Activated naive CD4-positive, alpha-beta T cell treated with anti-CD3 and anti-CD28 coated beads for 36 hours (primary cell): ENCODE measurements at places on chromosomes 5 and 9.
A peak's percentile ranks its signal among the peaks of the same experiment; 100 is the strongest.

DNA sequence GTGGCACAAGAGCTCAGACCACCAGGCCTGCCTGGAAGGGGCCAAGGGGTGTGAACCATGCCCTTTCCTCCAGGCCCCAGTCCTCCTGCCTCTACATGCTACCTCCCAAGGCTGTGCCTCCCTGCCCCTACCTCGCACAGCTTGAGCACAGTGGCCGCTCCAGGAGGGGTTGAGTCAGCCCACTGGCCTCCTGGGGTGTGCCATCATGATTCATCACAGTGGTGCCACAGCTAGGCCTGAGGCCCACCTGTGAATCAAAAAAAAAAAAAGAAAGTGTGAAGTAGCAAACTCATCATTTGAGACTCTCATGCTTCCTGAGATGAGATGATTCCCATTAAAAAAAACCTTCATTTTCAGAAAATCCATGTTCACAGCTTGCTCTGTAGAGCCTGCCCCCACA lies 240.5 kb downstream of the HSPA4 start:
- no peak for DNase-seq

- DNase-seq = no peak
Observed at GRCh38 chr5:159631001-159631400, 285.3 kb upstream of the ADRA1B start.

DNA sequence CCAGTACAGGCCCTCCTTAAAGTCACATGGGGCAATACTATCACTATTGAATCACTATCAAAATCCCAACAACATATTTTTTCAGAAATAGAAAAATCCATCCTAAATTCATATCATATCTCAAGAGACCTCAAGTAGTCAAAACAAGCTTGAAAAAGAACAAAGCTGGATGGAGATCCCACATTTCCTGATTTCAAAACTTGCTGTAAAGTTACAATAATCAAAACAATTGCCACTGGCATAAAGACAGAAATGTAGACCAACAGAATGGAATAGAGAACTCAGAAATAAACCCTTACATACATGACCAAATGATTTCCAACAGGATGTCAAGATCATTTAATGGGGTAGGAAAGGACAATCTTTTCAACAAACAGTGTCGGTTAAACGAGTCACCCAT lies 41.3 kb upstream of the CDKN2AIPNL start:
- DNase-seq = no peak

DNA sequence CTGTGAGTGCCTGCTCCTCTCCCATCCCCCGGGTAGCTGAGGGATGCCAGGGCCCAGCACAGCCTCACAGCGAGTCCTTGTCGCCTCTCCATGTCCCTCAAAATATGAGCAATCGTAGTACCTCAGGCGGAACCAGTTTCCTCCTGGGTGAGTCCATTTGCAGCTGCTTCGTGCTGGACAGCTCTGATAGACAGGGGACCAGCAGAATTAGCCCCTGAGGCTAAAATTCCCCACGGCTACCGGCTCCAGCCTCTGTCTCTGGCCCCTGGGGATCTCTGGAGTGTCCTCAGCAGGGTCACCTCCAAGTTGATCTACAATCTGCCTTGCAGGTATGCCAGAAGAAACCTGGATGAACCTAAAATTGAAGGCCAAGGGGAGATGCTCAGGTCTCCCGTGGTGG lies 115.8 kb upstream of the FBXL7 start:
- DNase-seq = no peak

DNA sequence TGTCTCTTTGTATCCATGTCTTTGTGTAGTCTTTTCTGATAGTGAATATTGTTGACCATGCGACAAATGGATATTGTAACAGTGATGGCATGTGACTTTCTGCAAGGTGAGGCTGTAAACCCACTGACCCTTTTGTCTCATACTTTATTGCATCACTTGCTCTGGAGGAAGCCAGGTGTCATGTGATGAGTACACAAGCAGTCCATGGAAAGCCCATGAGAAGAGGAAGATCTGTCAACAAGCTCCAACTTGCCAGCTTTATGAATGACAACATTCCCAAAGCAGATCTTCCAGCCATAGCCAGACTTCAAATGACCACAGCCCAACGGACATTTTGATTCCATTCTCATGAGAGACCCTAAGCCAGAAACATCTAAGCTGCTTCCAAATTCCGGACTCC lies 450.1 kb upstream of the ACTBL2 start:
- no peak for DNase-seq

- DNase-seq = no peak
Observed at GRCh38 chr9:125787715-125788114, 40.5 kb downstream of the PBX3 start.

DNA sequence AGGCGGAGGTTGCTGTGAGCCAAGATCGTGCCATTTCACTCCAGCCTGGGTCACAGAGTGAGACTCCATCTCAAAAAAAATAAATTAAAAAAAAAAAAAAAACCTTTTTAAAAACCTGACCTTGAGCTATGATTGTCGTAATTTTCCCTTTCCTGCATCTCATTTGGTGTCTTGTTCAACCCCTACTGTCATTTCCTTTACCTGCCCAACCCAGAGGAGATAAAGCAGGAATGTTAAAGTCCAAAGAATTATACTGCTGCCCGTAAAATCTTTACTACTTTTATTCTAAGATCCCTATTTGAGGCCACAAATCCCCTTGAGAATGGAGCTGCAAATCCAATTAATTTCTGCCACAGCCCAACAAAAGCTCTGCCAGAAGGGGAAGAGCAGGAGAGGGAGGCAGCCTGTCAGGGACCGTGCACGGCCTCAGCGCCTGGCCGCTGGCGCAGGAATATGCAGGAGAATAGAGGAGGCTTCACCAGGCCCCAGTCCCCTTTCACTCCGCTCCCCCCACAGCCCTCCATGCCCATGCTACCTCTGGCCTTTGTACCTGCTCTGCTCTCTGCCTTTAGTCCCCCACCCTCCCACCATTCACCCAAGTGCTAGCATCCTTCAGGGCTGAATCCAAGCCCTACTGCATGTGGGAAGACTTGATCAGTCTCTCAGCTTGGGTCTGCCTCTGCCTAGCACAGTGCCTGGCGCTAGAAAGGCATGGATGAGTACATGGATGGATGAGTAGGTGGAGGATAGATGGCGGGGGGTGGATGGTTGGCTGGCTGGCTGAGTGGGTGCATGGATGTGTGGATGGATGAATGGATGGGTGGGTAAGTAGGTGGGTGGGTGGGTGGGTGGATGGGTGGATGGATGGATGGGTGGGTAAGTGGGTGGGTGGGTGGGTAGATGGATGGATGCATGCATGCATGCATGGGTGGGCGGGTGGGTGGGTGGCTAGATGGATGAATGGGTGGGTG lies 99.8 kb upstream of the SARDH start:
- no peak for DNase-seq

GRCh38 chr9:133115604-133116345 lies 5.3 kb downstream of the RALGDS start:
- DNase-seq = peak; percentile 87

- DNase-seq = no peak
Observed at GRCh38 chr9:81245254-81245956, 443.9 kb downstream of the TLE1 start.
